ENCODE measurements at places on chromosomes 16 and 17.

DNA sequence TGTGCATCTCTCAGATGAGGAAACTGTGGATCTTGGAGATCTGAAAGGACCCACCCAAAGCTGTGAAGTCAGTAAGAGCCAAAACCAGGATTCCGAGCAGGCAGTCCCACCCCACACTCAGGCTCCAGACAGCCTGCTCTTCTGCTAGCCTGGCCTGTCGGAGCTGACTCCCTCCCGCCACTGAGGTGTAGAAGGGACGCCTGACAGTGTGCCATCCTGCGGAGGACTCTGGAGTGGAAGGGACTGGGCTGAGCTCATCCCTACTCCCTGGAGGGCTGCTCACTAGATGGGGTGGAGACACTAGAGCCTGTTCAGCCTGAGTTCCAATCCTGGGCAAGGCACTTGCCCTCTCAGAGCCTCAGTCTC lies 36.0 kb downstream of the WFDC1 start:
- DNase-seq = no peak

GRCh38 chr17:76772842-76773525 lies 35.1 kb downstream of the MFSD11 start:
- peak; percentile 42 for DNase-seq

DNA sequence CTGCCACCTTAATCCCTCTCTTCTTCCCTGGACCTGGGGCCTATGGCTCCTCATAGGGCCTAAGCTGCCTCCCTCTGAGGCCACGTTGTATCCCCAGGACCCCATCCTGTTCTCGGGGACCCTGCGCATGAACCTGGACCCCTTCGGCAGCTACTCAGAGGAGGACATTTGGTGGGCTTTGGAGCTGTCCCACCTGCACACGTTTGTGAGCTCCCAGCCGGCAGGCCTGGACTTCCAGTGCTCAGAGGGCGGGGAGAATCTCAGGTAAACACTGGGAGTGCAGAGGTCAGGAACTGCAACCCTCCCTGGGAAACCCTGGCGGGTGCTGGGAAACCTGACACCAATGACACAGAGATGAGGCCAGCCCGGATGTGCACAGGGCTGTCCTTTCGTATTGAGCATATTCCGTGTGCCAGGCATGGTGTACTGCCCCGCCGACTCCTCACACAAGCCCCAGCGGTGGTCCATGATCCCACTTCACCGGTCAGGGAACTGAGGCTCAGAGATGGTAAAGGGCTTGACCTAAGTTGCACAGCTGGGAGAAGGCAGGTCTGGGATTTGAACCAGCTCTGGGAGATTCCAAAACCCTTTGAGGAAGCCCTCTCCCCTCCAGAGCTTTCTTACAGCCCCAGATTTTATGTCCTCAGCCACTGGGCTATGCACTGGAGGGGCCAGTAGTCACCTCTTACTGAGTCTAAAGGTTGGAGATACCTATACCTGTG lies 22.9 kb downstream of the ANKRD40 start:
- DNase-seq = no peak

DNA sequence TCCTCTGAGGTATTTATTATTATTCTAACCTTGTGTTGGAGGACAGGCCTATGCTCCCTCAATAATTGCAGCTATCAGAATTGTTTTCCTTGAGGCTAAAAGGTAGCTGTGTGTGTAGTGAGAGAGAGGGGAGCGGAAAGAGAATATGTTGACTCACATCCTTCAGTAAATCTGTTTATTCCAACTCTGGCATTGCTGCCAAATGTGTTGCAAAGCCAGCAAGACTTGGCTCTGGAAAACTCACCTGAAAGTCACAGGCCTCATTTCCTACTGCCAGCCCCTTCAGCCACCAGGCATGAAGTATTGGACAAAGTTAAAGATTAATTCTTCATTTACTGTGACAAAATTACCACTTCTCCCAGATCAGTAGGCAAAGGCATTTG lies 9.6 kb downstream of the CA10 start:
- DNase-seq = no peak

GRCh38 chr16:28181515-28181914 lies 30.2 kb downstream of the XPO6 start:
- DNase-seq = no peak

GRCh38 chr17:75371981-75372380 lies 33.5 kb downstream of the GRB2 start:
- no peak for DNase-seq

- DNase-seq = no peak
These were observed 1125.7 kb upstream of the GOT2 start for GRCh38 chr16:59859676-59860402.

GRCh38 chr17:77946900-77947645 lies 11.4 kb upstream of the TNRC6C start:
- no peak for DNase-seq

DNA sequence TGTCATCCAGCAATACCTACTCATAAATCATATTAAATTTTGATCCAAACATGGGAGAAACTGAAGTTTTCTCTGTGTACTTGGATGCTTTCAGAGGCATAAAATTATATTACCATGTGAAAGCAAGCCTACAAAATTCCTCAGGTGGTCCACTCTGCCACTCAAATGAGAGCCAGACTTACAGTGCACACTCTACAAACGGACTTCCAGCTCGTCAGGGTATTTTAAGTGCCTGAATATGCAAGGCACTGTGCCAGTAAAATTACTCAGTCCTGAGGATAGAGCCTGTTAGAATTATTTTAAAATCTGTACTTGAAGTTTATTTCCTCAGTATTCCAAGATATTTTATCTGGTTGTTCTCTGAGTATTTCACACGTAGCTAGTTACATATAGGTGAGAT lies 54.5 kb downstream of the TENT4B start:
- no peak for DNase-seq

- no peak for DNase-seq
These were observed 57.5 kb downstream of the CYB5B start for GRCh38 chr16:69481901-69482341.

GRCh38 chr17:27945953-27946352 lies 52.8 kb upstream of the LYRM9 start:
- DNase-seq = no peak

- DNase-seq = no peak
These were observed 26.7 kb downstream of the WNT9B start for GRCh38 chr17:46878055-46878454.

DNA sequence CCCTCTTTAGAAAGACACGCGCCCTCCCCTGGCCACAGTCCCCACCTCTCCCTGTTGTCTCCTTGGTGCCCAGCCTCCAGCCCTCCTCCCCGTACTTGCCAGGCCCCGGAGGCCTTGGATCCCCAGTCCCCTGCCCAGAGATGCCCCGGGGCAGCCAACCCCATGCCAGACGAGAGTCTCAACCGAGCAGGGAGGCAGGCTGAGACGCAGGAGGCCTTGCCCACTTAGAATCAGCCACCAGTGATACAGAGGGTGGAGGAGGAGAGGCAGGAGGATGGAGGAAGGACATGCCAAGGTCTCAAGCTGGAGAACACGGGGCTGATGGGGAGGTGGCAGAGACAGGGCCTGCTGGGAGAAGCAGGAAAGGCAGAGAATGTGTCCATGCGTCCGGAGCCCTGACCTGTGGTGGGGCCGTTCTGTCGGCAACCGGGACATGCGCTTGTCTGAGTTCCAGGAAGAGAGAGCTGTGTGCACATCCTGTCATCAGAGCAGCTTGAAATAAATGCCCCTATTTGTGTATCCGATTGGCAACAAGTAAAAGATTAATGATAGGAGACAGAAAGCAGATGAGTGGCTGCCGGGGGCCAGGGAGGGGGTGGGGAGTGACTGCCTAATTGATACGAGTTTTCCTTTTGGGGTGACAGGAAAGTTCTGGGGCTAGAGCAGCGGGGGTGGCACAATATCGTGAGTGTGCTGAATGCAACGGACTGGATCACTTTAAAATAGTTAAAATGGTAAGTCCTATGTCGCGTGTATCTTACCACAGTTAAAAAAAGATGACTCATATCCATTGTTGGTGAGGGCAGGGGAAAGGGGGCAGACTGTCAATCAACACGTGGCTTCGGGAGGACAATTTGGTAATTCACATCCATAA lies 44.7 kb upstream of the MEAK7 start:
- DNase-seq = peak; percentile 30

DNA sequence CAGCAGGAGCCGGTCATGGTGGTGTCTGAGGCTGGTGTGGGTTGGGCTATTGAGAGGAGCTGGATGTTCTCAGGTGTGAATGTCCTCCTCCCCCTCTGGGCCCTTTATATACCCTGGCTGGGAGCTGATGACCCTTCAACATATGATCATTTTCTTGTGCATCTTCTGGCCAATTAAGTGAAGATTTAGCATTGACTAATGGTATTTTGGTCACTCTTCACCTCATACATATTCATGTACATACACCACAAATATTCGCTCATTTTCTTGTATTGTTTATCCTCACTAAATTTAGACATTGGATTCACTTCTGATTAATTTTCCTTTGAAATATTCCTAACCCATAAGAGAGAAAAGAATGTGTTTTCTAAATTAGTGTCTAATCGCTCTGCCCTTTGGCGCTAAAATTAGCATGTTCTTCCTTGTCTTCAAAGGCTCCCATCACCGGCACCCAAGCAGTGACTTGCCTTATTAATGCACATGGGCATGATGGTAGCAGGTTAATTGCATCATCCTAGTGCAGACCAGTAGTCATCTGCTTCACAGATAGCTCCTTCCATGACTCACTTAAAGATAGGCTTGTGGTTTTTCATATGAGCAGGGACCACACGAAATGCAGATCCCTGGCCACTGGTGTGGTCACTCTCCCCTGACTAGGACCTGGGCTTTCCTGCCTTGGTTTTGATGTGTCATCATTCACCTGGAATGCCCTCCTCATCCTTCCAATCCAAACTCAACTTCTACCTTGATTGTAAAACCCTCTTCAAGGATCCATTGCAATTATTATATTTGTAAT lies at the start of gene KRTAP2-4:
Gene KRTAP2-4, minus strand, starts transcription at position 51 of the 796 bp plus-strand sequence. Its CDS starts 34 bp downstream, at position 17.
- no peak for DNase-seq

GRCh38 chr16:87035053-87035452 lies 282.1 kb downstream of the C16orf95 start:
- DNase-seq = no peak

DNA sequence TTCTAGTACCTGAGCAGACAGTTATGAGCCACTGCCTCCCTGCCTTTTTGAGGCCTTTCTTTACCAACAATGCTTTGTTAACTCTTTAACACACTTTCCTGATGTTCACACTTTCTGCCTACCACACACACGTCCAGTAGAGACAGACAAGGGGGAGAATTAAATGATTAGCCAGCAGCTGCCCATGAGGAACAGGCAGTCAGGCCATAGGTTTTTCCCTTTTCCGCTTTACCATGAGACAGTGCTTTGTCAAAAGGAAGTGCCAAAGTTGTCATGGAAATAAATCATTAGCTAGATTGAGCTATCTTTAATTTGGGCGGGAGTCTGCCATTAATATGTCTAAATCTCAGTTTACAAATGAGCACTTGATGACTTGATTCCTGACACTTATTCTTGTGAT lies 102.1 kb downstream of the PITPNC1 start:
- no peak for DNase-seq
